ENCODE measurements at places on chromosomes 2 and 18.

DNA sequence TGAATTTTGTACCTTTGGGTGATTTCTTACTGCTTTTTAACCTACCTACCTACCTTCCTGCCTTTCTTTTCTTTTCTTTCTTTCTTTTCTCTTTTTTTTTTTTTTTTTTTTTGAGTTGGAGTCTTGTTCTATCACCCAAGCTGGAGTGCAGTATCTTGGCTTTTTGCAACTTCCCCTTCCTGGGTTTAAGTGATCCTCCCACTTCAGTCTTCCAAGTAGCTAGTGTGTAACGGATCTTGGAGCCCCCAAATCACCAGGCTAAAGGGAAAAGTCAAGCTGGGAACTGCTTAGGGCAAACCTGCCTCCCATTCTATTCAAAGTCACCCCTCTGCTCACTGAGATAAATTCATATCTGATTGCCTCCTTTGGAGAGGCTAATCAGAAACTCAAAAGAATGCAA lies 61.3 kb downstream of the DDX18 start:
- no peak for DNase-seq

- peak; percentile 71 for DNase-seq
Measured at GRCh38 chr18:80147418-80148325, 38.6 kb downstream of the ADNP2 start.

- no peak for DNase-seq
Measured at GRCh38 chr2:46841621-46842020, 74.0 kb downstream of the MCFD2 start.

DNA sequence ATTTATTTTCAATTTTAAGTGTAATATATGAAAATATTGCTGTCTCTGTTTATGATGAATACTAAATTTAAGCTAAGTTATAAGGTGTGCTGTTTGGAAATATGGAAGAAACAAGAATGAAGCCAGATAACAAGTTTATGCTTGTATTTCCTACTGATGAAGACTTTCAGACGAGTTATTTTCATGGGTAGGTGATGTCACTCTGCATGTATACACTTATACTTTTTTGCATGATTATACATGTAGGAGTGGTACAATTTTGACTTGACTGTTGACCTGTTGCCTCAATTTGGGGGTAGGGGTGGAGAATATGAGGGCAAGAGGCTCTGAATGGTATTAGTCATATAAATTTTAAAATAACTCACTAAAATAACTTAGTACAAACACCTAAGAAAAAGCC lies 133.7 kb downstream of the HAUS1 start:
- no peak for DNase-seq

GRCh38 chr2:206981739-206982340 lies 42.5 kb downstream of the CPO start:
- DNase-seq, result peak; percentile 43

- DNase-seq, result no peak
Measured at GRCh38 chr18:79315596-79315995, 80.1 kb upstream of the NFATC1 start.
